Brain (organoid and tissue), 16 donors: ENCODE measurements at places on chromosomes 2 and 18.

DNA sequence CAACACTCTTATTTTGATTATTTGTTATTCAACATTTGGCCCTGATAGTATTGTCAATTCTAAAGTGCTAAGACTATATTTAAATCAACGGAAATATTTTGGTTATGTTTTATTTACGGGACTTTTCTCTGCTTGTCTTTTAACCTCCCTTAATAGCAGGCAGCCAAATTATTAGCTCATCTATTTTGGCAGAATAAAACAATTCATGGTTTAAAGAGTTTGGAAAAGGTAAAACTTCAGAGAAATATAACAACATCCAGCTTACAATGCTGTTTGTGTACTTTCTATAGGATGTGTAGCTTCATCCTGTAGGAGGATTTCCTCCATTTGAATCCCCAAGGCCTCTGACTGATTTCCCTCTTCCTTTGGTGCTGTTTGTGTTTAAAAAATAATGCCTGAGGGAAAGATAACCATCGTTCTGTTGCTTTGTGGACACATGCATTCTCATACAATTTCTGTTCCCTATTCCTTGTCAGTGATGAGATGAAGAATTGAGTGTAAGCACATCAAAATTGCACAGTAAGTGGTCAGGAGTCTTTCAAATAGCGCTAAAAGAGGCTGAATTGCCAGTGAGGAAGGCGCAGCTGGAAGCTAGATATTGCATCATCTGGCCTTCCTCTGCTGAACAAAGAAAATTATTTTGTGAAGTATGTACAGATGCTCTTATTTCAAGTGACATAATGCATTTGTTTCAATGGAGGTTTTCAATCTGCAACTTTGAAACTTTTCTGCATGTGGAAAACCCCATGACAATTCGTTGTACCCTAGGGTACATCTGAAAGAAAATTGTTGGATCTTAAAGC is 80.3 kb downstream of the CD28 start:
- DNase-seq: no peak

- no peak for DNase-seq
Observed at GRCh38 chr2:26273501-26273900, 28.8 kb downstream of the HADHB start.

DNA sequence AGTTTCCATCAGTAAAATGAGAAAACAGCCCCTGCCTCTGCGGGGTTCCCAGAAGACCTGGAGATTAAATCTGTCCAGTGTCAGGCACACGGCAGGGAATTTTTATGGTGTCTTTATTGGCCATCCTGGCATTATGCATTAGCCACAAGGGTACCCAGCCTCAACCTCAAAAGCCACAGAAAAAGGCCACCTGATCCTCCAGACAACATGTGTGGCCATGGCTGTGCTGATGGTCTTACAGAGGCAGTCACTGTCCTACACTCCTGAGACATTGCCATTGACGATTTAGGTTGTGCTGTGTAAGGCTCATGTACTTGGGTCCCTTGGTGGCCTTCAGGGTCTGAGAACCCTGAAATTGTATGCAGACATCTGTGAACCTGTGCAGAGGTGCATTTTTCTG is 115.6 kb downstream of the SMAD7 start:
- DNase-seq: no peak

DNA sequence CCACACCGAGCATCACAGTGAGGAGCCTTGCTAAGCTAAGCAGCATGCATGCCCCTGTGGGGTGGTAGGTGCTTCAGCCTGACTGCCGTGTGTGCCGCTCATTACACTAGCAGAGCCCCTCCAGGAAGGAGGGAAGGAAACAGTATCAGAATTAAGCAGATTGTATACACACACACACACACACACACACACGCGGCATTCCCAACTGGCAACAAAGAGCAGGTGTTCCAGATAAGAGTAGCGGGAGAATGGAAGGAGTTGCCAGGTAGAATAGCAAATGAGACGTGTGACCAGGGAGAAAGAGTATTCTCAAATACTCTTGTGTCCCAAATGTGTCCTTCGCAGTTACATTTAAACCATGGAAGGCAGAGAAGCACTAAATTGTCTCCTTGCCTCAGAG is 47.6 kb upstream of the TTC39C start:
- DNase-seq: no peak

DNA sequence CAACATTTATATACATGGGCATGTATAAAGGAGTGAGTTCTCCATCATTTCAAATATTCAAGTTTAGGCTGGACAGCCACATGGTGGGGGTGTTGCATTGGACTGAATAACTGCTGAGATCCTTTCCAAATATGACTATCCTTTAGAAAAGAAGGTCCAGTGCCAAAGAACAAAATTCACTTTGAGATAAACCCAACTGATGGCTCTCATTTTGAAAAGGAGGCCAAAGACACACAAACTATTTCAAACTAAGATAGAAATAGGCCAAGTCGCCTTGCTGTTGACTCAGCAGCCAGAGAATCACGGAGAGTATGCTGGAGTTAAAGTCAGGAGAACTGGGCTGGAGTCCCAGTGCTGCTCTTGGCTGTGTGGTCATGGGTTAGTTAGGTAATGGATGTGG is 204.5 kb upstream of the LRATD1 start:
- no peak for DNase-seq

DNA sequence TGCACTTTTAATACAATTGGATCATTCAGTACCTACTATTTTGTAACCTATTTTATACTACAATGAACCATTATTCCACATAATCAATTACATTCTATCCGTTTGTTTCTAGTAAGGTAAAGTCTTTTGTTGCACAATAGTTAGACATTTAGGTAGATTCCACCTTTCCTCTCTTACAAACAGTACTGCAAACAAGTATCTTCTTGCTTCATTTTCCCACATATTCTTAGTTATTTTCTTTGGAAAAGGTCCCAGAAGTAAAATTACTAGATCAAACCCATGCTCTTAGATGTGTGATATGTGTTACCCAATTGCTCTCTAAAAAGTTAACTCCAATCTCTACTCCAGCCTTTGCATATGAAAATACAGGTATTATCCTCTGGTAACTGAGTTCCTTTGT is 49.6 kb downstream of the SPIRE1 start:
- no peak for DNase-seq

- DNase-seq: no peak
Observed at GRCh38 chr2:122822319-122822718, 1066.9 kb downstream of the TSN start.

GRCh38 chr2:64799592-64800252 is 146.0 kb upstream of the SERTAD2 start:
- no peak for DNase-seq

DNA sequence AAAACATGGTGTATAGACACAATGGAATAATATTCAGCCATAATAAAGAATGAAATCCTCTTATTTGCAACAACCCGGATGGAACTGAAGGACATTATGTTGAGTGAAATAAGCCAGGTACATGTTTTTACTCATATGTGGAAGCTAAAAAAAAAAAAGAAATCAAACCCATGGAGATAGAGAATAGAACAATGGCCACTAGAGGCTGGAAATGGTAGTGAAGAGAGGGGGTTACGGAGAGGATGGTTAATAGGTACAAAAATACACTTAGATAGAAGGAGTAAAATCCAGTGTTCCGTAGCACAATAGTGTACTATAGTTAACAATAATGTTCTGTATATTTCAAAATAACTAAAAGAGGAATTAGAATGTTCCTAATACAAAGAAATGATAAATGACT is 12.8 kb upstream of the KIAA2012 start:
- no peak for DNase-seq

DNA sequence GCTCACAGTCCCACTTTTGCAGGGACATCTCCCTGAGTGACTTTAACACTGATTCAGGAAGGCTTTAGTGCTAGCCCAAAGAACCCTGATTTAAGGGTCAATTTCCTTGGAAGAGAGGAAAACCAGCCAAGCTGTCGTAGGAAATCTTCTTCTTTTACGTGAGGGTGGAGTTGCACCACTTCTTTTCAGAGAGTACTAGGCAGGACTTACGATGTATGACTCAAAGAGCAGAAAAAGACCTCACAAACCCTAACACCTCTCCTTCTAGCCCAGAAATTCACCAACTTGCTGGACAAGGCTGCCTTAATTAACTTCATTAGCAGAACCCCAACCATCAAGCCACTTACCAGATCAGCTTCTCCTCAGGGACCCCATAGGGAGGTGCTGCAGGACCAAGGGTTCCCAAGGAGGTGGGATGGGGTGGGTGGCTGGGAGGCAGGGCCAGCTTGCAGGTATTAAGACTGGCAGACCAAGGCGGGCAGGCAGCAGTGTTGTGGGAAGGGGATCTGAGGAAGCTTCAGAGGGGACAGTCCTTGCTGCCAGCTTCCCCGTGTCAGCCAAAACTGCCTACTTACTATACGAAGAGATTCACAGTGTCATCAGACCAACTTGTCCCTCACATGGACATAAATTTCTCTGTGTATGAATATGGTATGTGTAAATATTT is 6.7 kb downstream of the SERPINB2 start:
- DNase-seq: no peak

- no peak for DNase-seq
Observed at GRCh38 chr2:130864830-130865800, 28.4 kb downstream of the ARHGEF4 start.
